Adipocyte (in vitro differentiated cells): ENCODE measurements at places on chromosomes 3 and 15.

DNA sequence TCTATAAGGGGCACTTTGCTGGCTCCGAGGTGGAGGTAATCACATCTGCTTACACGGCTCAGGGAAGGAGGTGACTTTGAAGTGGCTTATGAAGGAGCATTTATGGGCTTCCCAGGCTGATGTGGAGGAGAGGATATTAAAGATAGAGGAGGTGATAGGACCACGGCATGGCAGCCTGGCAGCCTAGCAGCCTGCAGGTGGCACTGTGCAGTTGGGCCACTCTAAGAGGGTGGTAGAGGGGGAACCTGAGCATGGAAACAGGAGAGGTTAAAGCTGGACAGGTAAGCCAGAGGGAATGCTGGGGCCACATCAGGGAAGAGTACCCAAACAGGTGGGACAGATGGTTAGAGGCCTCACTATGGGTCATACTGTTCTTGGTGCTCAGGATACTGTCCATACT lies 375.0 kb downstream of the WDR72 start:
- DNase-seq: no peak

DNA sequence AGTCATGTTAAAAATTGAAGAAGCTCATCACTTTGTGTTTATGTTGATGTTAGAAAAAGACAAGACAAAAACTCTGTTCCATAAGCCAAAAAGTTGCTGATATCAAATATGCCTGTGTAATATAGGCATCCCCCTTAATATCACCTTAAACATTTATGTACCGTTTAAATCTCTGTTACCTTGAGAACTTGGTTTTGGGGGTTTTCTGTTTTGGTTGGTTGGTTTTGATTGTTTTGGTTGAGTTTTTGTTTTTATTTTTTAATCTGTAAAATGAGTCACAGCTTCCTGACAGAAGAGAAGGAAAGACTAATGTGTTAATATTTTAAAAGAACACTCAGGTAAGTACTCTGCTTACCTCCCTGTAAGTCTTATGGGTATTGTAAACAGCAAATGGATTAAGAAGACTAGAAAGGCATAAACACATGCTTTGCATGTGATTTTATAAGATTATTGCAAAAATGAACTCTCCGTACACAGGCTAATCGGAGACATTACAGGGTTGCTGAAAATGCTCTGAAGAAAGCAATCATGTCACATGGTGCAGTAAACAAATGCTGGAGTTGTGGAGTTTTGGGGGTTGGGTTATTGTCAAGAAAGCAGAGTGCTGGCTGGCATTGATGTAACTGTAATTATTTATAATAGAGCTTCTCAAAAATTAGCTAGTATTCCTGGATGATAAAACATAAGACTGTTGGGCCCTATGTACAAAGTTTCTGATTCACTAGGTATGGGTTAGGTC lies 69.5 kb upstream of the MBNL1 start:
- no peak for DNase-seq

DNA sequence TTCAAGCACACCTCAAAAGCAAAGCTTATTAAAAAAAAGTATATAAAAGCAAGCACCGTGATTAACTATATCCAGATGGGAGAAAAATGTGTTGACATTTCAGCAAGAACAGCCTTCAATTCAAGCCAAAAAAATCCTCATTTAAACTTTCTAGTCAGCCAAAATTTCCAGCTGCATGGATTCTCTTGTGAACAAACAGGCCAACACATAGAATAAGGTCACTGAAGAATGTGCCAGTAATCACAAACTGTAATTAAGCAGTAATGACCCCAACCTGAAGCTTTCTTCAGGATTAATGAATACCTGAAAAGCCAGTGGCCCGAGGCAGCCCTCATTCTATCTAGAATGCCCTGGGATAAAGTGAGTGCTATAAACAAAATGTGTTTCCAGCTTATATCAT lies 130.7 kb upstream of the KCNMB2 start:
- DNase-seq: peak; percentile 62

DNA sequence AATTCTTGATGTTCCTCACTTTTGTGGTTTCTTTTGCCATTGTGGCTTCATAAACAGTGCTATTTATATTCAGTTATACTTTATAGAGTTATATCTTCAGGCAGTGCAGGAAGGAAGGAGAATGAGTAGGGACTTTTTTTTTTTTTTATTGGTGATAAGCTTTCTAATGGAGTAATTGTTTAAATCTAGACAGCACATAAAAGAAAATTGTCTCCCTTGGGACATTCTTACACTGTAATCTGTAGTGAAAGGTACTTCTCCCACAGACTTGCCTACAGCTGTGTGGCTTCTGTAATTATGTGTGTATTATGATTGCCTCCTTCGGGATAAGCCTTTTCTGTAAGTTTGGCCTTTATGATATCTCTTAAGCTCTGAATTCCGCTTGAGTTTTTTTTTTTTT lies 41.6 kb downstream of the WDR76 start:
- DNase-seq: no peak

DNA sequence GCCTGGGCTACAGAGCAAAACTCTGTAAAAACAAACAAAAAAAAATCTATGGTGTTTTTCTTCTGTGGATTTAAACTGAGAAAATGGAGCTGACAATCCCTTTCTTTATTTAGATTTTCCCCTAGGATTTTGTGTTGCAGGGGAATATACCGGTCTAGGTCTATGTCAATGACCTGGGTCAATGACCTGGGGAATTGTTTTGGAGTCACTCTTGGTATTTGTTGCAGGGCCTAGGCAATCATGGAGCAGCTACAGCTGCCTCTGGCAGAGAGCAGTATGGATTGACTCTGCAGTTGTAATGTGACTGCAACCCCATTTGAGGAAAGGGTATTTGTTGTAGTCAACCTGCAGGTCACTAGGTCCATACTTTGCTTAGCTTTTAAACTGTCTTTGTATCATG lies 37.6 kb upstream of the SLC7A14 start:
- no peak for DNase-seq

GRCh38 chr15:31027910-31028578 lies 36.6 kb upstream of the MTMR10 start:
- no peak for DNase-seq

DNA sequence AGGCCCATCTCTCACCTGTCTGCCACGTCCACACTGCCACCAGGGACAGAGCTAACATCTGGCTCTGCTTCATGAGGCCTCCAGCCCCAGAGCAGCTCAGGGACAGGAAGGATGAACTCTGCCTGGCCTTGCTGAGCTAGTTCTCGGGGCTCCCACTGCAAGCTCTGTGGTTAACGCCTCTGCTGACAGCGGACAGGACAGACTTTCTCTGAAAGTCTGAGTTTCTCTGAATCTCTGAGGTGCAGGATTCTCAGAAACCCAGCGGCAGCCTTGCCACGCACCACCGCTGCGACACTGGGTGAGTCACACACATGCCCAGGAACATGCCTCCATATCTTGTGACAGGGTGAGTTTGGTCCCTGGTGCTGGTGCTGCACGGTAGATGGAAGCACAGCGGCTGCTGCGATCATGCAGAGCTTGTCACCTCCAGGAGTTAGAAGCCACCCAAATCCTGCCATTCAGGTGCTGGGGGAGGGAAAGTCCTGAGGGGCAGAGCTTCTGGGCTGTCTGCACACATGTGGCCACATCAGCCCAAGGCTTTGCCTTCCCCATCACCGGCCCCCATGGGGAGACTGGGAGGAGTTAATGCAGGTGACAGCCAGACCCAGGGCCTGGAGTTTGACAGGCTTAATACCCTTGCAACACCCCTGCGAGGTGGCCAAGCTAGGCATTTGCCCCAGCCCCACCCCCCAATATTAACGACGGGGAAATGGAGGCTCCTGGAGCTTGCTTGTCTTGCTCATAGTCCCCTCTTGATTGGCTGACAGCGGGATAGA lies 267.0 kb downstream of the PLCL2 start:
- DNase-seq: no peak

DNA sequence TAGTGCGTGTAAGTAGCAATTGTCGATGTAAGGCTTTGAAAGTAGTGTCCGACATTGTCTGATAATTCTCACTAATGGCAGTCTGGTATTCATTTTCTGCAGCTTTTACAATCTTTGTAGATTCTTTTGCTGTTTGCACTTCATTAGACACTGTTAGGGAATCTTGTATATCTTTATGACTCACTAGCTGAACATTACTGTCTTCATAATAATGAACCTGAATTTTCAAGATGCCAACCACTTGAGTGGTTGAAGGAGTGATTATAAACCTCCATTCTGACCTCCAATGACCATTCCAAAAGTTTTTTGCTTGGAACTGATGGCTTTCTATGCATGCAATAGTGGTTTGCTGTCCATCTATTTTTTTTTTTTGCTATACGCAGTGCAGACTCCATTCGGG lies 76.4 kb upstream of the MFGE8 start:
- peak; percentile 66 for DNase-seq

GRCh38 chr3:14758297-14758696 lies 60.5 kb upstream of the FGD5 start:
- no peak for DNase-seq

GRCh38 chr3:154178172-154178571 lies 57.0 kb downstream of the ARHGEF26 start:
- no peak for DNase-seq

- peak; percentile 62 for DNase-seq
These were observed 14.6 kb upstream of the IL17RD start for GRCh38 chr3:57179580-57180410.

GRCh38 chr3:138119423-138119766 lies 4.0 kb upstream of the DZIP1L start:
- no peak for DNase-seq

DNA sequence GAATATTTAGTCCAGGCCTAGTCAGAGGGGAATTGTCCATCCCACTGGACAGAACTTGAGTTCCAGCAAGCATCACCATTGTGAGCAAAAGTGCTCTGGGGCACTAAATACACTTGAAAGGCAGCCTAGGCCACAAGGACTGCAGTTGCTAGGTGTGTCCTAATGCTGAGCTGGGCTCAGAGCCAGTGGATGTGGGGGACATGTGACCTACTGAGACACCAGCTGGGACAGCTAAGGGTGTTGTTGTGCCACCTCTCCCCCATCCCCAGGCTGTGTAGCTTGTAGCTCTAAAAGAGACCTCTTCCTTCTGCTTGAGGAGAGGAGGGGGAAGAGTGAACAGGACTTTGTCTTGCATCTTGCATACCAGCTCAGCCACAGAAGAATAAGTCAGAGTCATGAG lies 120.9 kb downstream of the DTWD1 start:
- DNase-seq: no peak

GRCh38 chr3:114855839-114856238 lies 291.2 kb downstream of the ZBTB20 start:
- no peak for DNase-seq

DNA sequence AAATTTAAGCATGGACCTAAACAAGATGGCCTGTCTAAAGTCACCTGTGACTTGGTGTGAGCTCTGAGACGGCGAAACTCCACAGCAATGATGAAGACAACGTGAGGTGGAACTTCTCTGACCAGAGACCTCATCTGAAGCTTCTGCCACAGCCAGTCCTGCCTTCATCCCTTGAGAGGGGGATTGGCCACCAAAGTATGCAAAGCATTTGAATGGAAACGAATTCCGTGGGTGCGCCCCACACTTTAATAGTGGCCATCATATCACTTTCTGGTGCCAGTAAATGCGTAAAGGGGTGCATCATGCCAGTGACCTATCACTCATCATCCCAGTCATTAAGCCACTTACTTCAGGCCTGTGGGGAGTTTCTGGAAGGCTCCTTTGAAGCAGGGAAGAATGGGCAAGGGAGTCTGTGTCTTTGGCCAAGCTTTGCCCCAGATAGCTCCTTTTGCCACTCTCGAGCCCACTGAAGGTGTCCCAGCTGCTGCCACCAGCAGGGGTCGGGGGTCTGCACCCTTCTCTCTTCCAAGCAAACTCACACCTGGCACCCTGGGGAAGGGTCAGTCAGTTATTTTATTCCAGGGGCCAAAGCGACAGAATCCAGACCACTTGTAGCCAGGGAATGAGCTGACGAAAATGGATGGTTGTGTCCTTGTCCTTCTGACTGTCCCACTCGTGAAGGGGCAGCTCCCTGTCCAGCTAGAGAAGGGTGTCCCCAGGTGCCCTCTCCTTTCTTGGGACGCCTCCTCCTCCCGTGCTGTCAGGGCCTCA lies 17.7 kb downstream of the MUC20 start:
- no peak for DNase-seq

DNA sequence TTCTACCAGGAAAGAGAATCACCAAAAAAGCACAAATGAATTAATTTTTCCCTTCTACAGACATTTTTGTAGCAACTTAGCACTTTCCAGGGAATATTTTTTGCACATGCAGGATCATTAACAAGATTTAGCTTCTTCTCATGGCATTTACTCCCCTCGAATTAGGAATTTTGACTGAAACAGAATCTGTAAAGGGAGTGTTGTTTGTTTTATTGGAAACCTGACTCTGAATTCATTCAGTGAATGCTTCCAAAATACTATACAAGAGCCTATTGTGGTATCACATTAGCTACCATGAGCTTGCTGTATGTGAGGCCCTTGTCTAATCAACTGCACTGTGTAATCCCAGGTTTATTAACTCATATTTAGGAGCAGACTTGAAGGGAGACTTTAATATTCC lies 130.4 kb upstream of the ATP10A start:
- no peak for DNase-seq

- DNase-seq: peak; percentile 72
These were observed 1.7 kb downstream of the ANXA2 start for GRCh38 chr15:60396100-60396499.

- DNase-seq: peak; percentile 15
These were observed 294.0 kb downstream of the DIPK2A start for GRCh38 chr3:144265542-144266100.

- DNase-seq: no peak
These were observed 1455.6 kb upstream of the GBE1 start for GRCh38 chr3:83216919-83217594.

GRCh38 chr15:97114900-97115760 lies 784.6 kb downstream of the NR2F2 start:
- DNase-seq: no peak

GRCh38 chr15:73959012-73959581 lies 32.8 kb downstream of the LOXL1 start:
- peak; percentile 56 for DNase-seq

GRCh38 chr3:155843569-155843968 lies 10.7 kb downstream of the SLC33A1 start:
- no peak for DNase-seq

- no peak for DNase-seq
These were observed 361.4 kb downstream of the CHL1 start for GRCh38 chr3:557972-558371.

GRCh38 chr3:194069421-194070219 lies 66.3 kb upstream of the HES1 start:
- DNase-seq: peak; percentile 51

DNA sequence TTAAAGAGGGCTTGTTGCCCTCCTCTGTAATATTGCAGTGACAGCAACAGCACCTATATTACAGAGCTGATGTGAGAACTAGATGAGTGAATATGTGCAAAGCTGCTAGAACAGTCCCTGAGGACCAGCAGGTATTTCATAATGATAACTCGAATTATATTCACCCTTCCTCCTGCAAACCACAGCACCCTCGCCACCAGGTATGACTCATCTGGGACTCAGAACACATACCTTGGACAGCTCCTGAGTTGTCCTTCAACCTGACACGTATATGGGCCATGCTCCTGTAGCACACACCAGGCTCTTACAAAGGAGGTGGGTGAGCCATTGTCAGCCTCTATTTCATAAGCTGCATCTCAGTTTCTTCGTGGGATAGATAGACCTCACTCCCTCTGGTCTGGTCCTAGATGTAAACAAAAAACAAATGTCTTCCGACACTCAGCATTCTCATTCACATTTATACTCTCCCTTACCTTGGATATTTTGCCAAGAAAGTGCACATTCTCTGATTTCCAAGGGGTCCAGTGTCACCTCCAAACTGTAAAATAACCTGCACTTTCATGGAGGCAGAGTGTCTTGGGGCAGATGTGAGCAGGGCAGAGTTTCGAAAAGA lies 124.5 kb downstream of the TLE3 start:
- DNase-seq: peak; percentile 31
